ENCODE measurements at places on chromosomes 3 and 15. TPM values are rescaled to one million over a fixed set of nuclear protein-coding genes. Genes with fewer than 3 reads are reported as not detected.

Gene PLA2G4F
- polyA plus RNA-seq: 0.86 TPM

Gene SLC9C1
- polyA plus RNA-seq: 0.01 TPM

Gene MINAR1
- 0.07 TPM for polyA plus RNA-seq

Gene CYP11A1
- polyA plus RNA-seq: 0.18 TPM

Gene LDHAL6B
- polyA plus RNA-seq: not detected

Gene PROS1
- 6.0 TPM for polyA plus RNA-seq

Gene FBXL2
- 0.43 TPM for polyA plus RNA-seq

All from psoas muscle (tissue), 8 donors.